Fibroblast of skin of right biceps (primary cell): ENCODE measurements at places on chromosomes 6 and 20.

- no peak for DNase-seq
Measured at GRCh38 chr6:154213782-154214181, 142.8 kb downstream of the IPCEF1 start.

DNA sequence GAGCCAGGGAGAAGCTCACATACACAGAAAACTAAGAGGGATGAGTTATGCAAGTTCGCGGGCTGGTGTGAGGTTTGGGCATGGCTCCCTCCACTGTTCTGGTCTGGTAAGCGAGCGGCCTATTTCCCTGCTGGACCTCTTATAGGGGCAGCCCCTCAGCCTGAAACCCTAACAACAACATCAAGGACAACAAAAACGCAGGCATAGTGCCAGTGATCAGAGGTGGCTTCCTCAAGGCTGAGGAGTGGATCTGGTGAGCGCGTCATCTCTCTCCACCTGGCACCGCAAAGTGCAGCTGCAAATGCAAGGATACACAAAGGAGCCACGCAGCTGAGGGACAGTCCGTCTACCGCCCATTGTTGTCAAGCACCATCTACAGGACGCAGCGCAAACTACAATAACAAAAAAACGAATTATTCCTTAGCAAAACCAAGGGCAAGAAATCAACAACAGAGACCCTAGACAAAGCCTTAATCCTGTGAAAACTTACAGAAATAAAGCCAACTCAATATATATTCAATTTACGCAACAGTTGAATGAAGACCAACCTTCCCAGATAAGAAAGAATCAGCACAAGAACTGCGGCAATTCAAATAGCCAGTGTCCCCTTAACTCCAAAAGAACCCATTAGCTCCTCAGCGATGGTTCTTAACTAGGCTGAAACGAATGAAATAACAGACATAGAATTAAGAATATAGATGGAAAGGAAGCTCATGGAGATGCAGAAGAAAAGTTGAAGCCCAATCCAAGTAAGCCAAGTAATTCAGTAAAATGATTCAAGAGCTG, 9.2 kb upstream of the DEFB110 start:
- DNase-seq = no peak

DNA sequence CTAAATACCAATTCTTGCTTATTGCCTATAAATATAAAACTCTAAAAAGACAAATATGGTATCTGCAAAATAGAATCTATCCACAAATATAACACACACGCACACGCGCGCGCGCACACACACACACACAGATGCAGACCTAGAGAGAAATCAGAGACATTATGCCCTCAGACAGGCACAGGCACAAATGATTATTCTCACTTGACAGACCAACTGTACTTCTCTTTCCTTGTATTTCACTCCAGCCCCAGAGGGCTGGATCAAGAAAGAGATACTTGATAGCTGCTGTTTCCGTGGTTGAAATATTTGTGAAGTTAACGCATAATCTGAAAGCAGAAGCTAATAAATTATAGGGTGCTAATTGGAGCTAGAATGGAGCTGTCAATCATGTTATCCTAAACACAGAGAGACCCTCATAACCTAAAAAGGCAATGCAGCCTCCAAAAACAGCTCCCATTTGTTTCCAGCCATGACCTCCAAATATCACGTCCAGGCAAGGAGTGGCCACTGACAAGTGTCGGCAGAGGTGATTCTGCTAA, 11.5 kb downstream of the VGLL2 start:
- DNase-seq = no peak

DNA sequence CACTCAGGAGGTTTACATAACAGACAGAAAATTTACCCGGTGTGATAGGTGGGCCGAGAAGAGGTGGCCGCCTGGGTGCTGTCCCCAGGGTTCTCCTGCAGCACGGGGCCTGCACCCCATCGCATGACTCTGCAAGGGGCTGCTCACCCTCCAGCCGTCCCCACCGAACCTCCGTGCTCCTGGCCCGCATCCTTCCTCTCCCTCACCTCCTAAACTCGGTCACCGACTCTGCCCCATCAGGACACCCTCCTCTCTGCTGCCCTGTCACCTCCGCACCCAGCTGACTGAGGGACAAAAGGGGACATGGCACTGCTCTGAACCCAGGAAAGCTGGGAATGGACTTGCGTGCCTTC, 147.6 kb downstream of the SYNDIG1 start:
- no peak for DNase-seq

DNA sequence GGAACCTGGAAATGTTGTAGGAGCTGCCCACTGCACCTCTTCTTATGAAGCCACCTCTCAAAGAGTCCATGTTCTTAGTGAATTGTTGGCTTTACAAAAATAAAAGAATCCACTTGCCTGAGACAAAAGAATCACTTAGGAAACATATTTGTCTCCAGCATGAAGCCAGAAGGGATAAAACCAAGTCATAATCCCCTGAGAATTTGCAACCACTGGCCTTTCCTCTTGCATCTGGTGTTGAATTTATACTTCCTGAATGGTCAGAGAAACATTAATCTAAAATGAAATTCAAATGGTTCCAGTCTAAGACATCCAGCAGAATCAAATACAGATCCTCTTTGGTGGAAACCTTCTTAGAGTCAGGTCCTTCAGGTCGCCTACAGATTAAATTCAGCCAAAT, 192.5 kb upstream of the ECI2 start:
- DNase-seq = no peak

DNA sequence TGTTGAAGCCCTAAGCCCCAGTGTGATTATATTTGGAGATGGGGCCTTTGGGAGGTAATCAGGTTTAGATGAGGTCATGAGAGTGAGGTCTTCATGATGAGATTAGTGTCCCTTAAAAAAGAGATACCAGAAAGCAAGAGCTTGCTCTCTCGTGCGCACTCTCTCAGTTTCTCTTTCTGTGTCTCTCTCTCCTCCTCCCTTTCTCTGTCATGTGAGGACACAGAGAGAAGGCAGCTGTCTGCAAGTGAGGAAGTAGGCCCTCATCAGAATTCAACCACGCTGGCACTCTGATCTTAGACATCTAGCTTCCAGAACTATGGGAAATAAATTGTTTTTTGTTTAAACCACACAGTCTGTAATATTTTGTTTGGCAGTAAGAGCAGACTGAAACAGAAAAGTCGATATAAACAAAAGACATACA, 180.5 kb downstream of the IBTK start:
- no peak for DNase-seq
